ENCODE measurements at places on chromosomes 7 and 10.

GRCh38 chr7:148925836-148926235 is 41.7 kb upstream of the EZH2 start:
- DNase-seq, result no peak

- no peak for DNase-seq
Measured at GRCh38 chr7:158730383-158731346, 26.1 kb upstream of the NCAPG2 start.

DNA sequence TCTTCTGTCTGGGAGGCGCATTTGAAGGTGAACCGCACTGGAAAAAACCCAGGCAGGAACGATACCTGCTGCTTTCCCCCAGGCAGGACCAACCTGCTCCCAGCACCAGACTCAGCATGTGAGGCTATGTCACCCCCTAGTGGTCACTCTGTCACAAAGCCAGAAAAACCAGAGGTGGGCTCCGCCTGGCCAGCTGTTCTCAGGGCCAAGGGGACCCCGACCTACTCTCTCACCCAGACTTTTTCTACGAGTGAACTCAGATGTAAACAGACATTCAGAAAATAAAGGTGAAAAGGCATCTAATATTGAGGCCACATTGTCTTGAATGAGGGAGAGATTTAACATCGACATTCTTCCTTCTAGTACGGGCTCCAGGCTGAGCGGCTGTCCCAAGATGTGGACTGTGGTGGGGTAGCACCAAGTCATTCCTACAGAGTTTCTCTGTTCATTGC is 117.3 kb downstream of the PRKAG2 start:
- peak; percentile 30 for DNase-seq

DNA sequence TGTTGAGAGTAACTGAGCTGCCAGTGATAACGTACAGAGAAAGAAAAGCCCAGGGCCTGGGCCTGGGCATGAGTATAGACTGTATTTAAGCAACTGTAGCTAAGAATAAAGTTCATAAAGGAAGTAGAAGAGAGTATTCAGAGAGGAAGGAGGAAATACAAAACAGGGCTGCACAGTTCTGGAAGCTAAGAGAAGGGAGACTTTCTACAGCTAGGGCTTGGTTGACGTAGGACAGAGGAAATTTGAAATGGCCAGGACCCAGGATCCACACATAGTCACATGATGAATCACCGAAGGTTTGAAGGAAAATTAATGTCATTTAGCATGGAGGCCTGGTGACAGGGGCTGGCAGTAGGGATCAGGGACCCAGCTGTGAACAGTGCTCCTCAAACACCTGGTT is 66.7 kb downstream of the ARL4A start:
- DNase-seq, result no peak

DNA sequence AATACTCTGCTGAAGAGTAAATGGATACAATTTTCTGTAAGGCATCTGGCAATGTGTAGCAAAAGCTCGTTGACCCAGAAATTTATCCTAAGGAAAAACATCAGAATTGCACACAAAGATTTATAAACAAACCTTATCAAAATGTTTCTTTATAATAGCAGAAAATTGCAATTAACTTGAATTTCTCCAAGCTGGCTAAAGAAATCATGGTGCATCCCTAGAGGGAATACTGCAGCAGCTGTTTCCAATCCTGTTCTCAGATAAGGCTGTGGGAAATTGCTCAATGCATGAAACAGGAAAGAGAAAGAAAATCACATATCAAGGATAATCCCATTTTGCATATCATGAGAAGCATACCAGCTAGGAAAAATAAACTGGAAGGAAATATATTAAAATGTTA is 18.7 kb downstream of the TACR2 start:
- DNase-seq, result no peak

DNA sequence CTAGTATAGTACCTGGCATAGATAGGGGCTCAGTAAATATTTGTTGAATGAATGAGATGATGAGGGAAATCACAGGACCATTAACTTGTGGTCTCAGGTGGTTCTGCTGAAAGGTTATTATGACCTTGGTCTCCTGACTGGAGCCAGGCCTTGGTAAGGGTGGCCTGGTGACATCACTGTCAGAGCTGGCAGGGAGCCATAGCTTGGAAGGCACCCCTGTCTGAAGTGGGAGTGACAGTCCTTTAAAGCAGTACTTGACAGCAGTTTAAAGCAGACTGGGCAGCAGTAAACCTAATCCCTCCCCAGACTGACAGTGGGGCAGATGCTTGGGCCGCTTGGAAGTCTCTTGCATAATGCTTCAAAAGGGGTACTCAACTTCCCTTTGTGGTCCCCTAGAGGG is 13.4 kb downstream of the DPCD start:
- DNase-seq, result no peak

- DNase-seq, result no peak
Measured at GRCh38 chr10:1595726-1596125, 141.6 kb downstream of the ADARB2 start.

DNA sequence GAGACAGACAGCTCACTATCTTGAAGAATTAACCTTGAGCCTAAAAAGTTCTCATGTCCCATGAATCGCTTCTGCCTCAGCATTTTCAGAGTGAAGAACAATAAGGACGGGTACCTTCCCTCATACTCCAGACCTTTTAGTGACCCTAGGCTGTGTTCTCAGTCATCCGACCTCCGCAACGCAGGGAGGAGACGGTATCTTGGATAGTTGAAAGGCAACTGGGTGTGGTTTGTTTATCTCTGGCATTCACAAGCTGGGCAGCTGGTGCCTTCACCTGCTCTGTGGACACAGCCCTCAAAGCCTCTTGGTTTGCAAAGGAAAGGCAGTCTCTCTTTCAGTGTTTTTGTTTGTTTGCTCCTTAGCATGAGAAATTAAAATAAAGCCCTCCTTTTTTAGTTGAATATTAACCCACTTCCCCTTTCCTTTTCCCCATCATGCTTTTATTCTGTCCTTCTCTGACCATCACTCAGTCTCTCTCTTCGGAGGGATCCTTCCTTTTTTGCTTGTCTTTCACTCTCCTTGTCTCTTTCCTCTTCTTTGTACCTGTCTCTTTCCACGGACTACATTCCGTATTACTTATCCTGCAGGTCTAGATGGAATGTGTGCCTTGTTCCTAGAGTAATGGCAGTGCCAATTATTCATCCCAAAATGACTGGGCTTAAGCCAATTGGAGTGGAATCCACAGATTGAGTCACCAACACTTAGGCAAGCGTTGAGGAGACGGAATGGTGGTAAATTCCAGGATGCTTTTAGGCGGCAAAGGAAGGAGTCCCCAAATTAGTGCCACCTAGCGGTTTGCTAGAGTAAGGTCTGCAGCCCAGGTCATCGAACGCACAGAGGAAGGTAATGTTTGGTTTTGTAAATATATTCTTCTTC is 45.8 kb downstream of the PRR15 start:
- DNase-seq, result no peak

DNA sequence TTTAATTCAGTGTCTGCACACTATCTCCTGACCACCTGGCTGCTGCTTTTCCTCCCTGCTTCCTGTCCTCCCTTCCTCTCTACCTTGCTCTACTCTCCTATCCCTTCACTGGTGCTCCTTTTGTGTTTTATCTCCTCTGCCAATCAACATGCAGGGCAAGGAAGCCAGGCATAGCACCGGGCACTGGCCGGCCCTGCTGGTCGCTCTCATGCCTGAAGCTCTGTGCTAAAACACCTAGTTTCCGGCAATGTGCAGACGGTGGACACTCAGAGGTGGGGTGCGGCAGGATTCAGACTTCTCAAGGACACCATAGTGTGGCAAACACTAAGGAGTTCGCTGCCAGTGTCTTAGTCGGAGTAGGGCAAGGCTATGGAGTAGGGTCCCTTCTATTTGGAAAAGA is 177.1 kb downstream of the PRKCQ start:
- no peak for DNase-seq

- no peak for DNase-seq
Measured at GRCh38 chr10:132300582-132300981, 7.2 kb downstream of the STK32C start.

Measured in activated CD4-positive, alpha-beta T cell treated with anti-CD3 and anti-CD28 coated beads, Interleukin-2, amount 50 U/mL, for 24 hours (primary cell).